ENCODE measurements at places on chromosomes 6 and 20.

DNA sequence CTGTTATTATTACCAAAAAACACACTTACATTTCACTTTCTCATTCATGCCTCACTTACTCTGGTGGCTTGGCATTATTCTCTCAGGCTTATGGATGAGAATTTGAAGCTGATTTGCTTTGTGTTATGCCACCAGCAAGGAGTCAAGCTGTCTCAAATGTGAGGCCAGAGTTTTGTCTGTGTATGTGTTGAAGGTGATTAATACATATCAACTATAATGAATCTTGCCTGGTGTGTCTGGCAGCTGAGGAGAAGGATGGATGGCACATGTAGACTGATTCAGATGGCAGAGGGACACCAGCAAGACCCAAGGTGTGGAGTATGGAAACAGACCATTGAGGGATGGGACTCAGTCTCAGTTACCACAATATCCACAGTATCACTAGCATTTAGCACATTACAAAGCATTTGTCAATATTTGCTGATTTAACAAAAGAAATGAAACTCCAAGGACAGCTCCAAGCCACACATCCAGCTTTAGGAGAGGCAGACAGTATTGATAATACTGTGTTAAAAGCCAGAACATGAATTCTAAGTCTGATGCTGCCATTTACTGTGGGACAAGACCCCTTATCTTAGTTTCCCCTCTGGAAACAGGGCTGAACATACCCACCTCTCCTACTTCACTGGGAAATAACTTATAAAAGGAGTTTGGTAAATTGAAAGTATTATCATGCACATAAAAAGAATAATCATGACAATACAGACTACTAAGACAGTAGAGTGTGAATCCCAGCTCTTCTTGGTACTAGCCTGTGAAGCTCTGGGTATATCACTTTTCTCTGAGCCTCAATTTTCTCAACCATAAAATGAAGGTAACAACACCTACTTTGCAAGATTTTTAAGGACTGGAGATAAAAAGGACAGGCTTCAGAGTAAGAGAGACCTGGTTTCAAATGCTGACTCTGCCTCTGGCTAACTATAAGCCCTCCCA is 11.2 kb downstream of the BCL2L1 start:
- no peak overlapping the region for H3K27ac ChIP-seq
- H3K27me3 ChIP-seq: no peaks in the 10 kb centered on the region
- no peak for DNase-seq
- H3K4me3 ChIP-seq: no peak overlapping the region

GRCh38 chr6:165456286-165456685 is 146.9 kb upstream of the C6orf118 start:
- no peaks in the 10 kb centered on the region for H3K36me3 ChIP-seq
- no peak overlapping the region for H3K4me3 ChIP-seq
- no peak for DNase-seq
- H3K27me3 ChIP-seq: no peaks in the 10 kb centered on the region

DNA sequence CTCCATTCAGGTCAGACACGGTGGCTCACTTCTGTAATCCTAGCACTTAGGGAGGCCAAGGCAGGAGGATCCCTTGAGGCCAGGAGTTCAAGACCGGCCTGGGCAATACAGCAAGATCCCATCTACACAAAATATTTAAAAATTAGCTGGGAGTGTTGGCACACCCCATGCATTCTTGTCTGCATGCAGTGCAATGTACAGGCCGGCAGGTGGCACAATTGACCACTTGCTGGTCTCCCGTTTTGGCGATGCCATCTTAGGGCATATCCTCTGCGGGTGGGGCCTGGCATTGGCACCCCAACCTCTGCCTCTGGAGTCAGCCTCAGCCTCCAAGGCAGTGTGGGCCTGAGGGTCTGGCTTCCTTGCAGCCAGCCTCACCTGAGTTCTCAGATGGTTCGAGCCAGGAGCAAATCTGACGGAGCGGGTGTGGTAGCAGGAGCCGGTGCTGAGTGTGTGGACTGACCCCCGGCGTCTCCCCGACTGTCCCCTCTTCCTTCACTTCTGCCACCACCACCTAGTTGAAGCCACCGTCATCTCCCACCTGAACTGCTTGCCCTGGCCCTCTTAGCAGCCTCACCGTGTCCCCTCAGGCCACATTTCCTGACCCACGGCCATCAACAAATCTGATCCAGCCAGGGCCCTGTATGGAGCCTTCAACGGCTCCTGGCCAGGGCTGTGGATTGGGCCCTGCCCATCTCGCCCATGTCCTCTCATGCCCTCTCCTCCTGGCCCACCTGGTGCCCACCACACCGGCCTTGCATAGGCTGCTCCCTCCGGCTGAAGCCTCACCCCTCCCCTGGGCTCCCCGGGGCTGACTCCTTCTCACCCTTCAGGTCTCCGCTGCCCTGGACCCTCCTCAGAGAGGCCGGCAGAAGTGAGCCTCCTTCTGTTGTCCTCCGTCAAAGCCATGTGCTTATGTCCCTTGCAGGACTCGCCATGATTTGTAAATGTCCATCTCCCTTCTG is 44.0 kb downstream of the EFCAB8 start:
- no peak overlapping the region for H3K27ac ChIP-seq
- H3K27me3 ChIP-seq: no peaks in the 10 kb centered on the region
- H3K36me3 ChIP-seq: no peaks in the 10 kb centered on the region
- no peaks in the 10 kb centered on the region for H3K4me1 ChIP-seq

- no peak overlapping the region for H3K4me3 ChIP-seq
- no peaks in the 10 kb centered on the region for H3K4me1 ChIP-seq
- H3K27ac ChIP-seq: no peak overlapping the region
- no peak for DNase-seq
- no peaks in the 10 kb centered on the region for H3K36me3 ChIP-seq
- H3K27me3 ChIP-seq: no peaks in the 10 kb centered on the region
Observed at GRCh38 chr6:8494730-8495129, 59.4 kb upstream of the SLC35B3 start.

- H3K4me3 ChIP-seq: no peak overlapping the region
- H3K27ac ChIP-seq: no peak overlapping the region
- no peaks in the 10 kb centered on the region for H3K36me3 ChIP-seq
Observed at GRCh38 chr6:75299801-75300530, 15.4 kb upstream of the TMEM30A start.

DNA sequence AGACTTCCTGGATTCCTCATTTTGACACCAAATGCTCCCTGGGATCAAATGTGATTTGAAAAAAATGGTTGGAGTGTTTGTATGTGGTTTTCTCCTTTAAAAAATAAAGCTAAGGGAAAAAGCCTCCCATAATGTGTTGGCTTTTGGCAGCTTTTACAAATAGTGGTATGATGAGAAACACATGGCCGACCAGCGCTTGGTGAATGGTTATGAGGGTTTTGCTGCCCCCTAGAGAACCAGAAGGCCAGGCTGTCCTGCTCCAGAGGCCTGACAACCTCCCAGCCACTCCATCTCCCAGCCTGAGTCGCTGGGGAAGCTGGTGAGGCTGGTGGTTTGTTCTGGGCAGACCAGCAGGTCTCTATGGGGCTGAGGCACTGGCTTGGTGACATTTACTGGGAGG is 69.3 kb downstream of the CLIC5 start:
- no peaks in the 10 kb centered on the region for H3K36me3 ChIP-seq
- peaks cover 3% of the 10 kb centered on the region for H3K4me1 ChIP-seq
- H3K27me3 ChIP-seq: no peaks in the 10 kb centered on the region
- no peak overlapping the region for H3K27ac ChIP-seq
- H3K4me3 ChIP-seq: no peak overlapping the region

DNA sequence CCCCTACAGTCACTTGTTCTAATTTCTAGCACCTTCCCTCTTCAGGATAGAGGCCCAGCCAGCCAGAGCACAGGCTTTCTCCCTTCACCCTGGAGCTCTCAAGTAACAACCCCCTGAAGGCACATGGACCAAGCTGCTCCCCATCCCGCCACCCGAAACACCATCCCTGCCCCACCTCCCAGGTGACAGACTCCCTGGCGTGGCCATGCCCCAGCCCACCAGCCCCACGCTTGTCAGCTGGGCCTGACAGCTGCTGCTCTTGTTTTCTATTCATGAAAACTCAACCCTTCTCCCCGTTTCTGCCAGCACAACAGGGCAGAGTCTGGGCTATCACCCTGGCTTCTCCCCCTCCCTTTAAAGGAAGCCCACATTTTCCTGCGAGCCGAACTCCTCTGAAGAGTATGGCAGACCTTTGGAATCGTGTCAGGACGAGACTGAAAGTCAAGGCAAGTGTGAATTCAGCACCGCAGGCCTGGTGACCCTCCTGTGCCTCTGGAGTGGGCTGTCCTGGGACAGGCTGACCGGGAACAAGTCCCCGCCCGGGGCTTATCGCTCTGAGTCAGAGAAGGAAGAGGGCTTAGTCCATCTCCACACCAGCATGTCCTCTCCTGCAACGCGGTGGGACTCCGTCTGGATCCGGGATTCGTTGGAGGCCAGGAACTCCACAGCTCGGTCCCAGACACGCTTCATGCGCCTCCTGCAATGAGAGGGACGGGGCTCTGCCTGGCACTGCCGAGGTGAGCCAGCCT is 16.7 kb downstream of the LEMD2 start:
- H3K27ac ChIP-seq: peak overlapping the region; percentile 76
- H3K36me3 ChIP-seq: no peaks in the 10 kb centered on the region
- H3K27me3 ChIP-seq: no peaks in the 10 kb centered on the region

DNA sequence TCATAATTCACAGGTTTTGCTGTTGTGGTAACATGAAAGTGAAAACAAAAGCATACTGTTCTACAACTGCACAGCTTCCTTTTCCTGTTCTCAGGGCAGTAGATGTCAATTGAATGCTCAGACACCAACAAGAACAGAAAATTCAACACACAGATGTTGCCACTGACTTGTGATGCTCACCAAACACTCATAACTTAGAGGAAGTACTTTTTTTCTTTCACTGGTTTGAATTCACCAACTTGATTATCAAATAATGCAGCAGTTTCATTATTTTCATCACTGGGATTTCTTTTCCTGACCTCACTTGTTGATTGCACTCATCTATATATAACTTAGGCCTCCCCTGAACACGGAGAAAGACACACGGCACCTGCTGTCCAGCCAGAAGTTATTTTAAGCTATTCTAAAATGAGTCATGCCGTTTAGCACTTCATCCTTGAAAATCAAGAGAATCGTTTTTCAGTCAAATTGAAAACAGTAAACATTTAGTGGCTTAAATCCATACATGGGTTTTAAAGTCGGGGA is 949 bp downstream of the TXLNB start:
- H3K27me3 ChIP-seq: no peaks in the 10 kb centered on the region
- peak overlapping the region; percentile 1 for H3K4me3 ChIP-seq
- peak; percentile 39 for DNase-seq
- peak overlapping the region; percentile 3 for H3K27ac ChIP-seq
- peaks cover 10% of the 10 kb centered on the region for H3K4me1 ChIP-seq
- no peaks in the 10 kb centered on the region for H3K36me3 ChIP-seq

DNA sequence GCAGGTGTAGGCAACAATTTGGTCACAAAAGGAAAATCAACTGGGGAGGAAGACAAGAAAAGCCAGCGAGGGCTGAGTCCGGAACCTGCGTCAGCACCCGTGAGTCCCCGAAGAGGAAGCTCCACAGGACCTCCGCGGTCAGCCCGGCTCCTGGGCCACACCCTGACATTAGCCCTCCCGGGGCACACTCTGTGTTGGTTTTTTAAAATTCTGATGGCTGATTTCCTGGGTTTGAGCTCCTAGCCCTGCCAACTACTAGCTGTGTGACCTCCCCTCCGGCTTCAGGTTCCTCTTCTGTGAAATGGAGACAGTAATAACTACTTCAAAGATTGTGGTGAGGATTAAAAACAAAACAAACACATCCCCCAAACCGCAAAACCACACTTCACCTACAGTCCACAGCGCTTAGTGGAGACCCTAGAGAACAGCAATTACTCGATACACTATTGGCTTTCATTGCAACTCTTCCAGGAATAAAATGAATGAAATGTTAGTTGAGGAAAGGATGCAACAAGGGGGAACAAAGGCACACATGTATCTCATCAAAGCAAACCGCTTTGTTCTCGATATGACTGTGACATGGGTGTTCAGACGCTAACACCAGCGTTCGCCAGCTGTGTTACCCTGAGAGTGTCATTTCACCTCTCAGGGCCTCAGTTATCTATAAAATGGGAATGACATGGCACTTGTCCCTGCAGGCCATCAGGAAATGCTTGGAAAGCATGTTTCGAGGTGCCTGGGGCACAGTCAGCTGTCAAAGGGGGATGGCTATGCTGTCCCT is 985 bp downstream of the ZBP1 start:
- no peak overlapping the region for H3K4me3 ChIP-seq
- H3K27ac ChIP-seq: no peak overlapping the region
- no peaks in the 10 kb centered on the region for H3K27me3 ChIP-seq

DNA sequence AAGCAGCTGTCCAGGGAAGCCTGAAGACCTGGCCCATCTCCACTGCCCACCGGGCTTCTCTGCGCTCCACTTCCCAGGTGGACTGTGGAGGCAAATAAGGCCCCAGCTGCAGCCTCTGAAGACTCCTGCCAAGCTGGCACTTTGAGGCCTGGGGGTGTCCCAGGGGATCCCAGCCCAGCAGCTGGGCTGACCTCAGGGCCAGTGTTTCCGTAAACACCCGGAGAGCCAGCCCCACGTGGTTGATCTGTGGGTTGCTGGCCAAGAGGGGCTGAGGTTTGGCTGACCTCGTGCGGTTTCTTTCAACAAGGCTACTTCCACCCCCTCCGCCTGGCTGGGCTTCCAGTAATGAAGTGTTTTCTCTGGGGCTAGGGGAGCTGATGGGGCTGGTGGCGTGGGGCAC is 12.4 kb upstream of the CCN5 start:
- peak overlapping the region; percentile 87 for H3K27ac ChIP-seq
- H3K4me1 ChIP-seq: peaks cover 47% of the 10 kb centered on the region
- H3K36me3 ChIP-seq: no peaks in the 10 kb centered on the region
- no peak overlapping the region for H3K4me3 ChIP-seq
- no peaks in the 10 kb centered on the region for H3K27me3 ChIP-seq
- DNase-seq: peak; percentile 98

- H3K27ac ChIP-seq: no peak overlapping the region
- H3K27me3 ChIP-seq: no peaks in the 10 kb centered on the region
- H3K4me3 ChIP-seq: no peak overlapping the region
Observed at GRCh38 chr6:21461844-21462518, 131.6 kb upstream of the SOX4 start.
